Heart left ventricle (tissue), 16 donors: ENCODE measurements at places on chromosomes 4 and X. TPM values are rescaled to one million over a fixed set of nuclear protein-coding genes. Genes with fewer than 3 reads are reported as not detected.
A peak's percentile ranks its signal among the peaks of the same experiment; 100 is the strongest.

DNA sequence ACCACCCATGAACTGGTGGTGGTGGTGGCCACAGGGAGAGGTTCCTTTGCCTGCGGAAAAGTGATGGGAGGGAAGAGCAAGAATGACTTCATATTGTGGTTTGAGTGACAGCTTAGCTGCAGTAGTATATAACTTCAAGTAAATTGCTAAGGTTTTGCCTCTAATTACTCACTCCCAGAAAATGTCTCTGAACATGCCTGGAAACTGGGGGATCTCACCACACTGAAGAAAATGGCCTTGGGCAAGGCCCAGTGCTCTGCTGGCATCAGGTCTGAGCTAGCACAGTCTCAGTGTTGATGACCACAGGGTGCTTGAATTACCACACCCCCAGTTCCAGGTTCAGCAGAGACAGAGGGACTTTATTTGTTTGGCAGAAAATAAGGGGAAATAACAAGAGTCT is 2085.4 kb downstream of the ARAP2 start:
- DNase-seq = no peak

DNA sequence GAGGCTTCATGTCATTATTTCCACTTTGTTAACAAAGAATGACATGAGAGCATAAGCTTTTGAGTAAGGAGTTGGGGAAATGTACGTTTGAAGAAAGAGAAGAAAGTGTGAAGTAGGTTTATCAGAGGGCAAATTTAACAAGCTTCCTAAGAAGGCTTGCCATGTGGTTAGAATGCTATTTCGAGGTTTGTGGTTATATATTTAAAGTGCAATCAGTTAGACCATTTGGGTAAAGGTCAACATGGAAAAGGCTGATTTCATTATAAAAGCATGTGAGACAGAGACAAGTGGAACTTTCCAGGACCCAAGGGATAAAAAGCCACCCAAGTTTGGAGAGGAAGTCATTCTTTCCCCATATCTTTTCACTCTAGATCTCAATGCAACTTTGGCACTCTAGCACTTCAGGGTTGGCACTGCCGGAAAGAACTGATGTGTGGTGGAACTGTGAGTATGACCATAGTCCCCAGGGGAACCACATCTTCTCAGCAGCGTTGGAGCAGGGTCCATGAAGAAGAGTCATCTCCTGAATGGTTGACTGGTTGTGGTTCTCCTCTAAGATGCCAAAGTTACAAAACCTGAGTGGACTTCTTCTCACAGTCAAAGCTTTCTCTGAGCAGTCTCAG is 529.9 kb downstream of the MID1IP1 start:
- DNase-seq = no peak

GRCh38 chr4:86129546-86129945 is 230.3 kb downstream of the MAPK10 start:
- no peak for DNase-seq

DNA sequence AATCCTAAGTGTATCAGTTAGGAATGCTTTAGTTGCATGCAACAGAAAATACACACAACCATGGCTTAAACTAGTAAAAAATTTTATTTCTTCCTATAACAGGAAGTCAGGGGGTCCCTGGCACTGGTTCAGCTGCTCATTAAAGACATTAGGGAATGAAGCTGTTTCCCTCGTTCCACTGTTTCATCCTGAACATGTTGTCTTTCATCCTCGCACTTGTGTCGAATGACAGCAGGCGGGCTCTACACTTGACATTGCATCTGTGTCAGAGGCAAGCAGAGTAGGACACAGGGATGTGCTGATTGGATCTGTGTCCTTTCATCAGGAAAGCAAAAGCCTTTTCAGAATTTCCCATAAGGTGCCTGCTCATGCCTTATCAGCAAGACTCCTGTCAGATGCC is 22.8 kb upstream of the C1QTNF7 start:
- no peak for DNase-seq

SSX3 gene
- total RNA-seq = not detected

DNA sequence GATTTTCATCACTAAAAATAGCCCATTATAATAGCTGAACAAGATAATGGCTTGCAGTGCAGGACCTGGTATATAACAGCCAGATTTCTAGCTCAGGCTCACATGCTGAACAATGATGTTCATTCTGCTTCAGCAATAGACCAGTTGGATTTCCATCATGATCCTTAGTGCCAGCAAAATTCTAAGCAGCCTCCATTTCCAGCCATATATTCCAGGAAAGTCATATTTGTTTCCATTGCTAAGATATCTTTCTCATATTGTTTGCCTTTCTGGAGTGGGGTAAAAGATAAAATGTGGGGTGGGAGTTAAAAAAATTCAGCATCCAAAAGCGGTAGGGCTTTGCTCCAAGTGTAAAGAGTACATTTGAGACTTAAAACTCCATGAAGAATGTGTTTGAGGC is 2344.1 kb downstream of the PCDH7 start:
- DNase-seq = no peak

DNA sequence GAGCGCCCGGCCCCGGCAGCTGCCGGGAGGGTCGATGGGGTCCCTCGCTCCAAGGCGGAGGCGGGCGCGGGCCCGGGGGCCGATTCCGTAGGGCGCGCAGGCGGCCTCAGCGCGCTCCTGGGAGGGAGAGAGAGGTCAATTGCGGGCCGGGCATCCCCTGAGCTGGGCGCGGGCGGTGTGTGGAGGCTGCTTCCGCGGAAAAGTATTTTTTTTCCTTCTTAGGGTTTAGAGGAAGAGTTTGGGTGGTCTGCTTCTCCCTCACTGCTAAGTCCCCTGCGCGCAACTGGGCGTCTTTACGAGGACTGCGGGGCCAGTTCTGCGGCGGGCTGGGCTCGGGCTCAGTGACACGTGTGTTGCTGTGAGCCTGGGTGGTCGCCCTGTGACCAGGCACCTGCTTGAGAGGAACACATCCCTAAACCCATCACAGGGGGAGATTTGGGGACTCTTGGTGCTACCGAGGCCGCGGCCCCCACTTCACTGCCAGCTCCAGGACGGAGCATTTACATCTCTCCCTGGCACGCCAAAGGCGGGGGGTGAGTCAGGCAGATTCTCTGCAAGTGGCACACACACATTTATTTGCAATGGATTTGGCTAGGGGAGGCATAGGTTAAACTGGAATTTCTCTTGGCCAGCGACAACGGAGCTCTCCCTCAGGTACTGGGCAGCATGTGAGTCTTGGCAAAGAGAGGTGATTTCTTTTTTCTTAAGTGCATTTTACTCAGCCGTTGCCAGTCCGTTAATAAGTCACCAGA is 151.2 kb upstream of the SLC4A4 start:
- DNase-seq = peak; percentile 38

GRCh38 chr4:162154862-162155540 is 8.8 kb downstream of the FSTL5 start:
- DNase-seq = no peak

GRCh38 chr4:48337731-48338130 is 3.6 kb upstream of the SLAIN2 start:
- DNase-seq = no peak

CDS1 gene
- total RNA-seq = 0.44 TPM

- DNase-seq = no peak
Observed at GRCh38 chr4:128358231-128358912, 70.8 kb upstream of the PGRMC2 start.

TRPC3 gene
- 0.17 TPM for total RNA-seq

GRCh38 chrX:17560385-17560784 is 176.9 kb upstream of the SCML1 start:
- no peak for DNase-seq

GRCh38 chrX:2526390-2526789 is 25.6 kb upstream of the DHRSX start:
- DNase-seq = no peak

SEPSECS gene
- 3.8 TPM for total RNA-seq

GRCh38 chr4:24570574-24571236 is 13.6 kb downstream of the DHX15 start:
- DNase-seq = no peak

DNA sequence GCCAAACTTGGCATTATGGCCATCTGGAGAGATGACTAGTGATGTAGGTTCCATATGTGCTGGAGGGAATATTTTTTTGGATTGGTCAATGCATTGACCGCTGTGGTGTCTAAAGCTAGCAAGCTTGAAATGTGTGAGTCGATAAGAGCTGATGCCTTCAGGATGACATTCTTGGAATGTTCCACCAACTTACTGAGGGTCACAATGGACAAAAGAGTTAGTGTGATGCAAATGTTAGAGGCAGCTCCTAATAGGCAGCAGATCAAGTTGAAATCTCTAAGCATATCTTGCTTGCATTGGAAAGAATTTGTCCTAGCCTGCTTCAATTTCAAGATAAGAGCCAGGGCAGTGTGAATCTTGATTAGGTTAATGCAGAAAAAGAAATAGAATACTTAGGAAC is 210.4 kb upstream of the AFF2 start:
- no peak for DNase-seq

UNC5C gene
- 2.8 TPM for total RNA-seq

PROM1 gene
- total RNA-seq = 6.0 TPM

- no peak for DNase-seq
Observed at GRCh38 chrX:65925005-65925404, 114.9 kb downstream of the VSIG4 start.

RBMXL3 gene
- not detected for total RNA-seq

- no peak for DNase-seq
Observed at GRCh38 chr4:121237069-121237399, 72.9 kb upstream of the TNIP3 start.

ADH7 gene
- total RNA-seq = not detected

DNA sequence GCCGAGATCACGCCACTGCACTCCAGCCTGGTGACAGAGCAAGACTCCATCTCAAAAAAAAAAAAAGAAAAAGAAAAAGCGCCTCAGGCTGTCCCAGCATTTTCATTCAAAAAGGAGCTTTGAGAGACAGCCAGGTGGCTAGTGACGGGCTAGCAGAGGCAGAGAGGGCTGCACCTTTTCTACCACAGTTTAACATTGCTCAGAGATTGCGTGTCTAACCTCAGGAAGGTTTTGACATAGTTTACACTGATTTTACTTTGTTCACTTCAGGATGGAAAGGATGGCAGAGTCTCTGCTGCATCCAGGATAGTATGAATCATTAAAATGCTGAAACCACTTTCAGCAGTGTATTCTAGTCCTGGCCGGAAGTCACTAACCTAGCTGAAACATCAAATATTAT is 28.1 kb downstream of the ZFP42 start:
- no peak for DNase-seq

DNA sequence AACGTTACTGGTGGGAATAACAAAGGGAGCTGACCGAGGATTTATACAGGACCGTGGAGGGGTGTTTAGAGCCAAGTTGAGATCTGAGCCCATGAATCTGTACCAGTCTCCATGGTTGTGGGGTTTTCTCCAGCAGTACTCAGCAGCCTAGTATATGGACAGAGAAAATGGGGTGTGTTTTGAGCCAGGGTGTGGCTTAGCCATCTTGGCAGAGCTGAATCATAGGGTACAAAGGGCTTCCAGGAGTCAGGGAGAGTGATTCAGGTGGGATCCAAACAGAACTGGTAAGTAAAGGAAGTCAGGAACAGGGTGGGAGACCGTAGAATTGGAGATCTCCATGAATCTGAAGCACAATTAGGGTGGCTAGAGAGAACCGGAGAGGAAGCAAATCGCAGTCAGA is 7.4 kb upstream of the HPRT1 start:
- no peak for DNase-seq

- DNase-seq = no peak
Observed at GRCh38 chr4:76596713-76597112, 161.7 kb downstream of the SHROOM3 start.

CT45A3 gene
- total RNA-seq = not detected

- DNase-seq = no peak
Observed at GRCh38 chr4:83013902-83014301, 3.3 kb upstream of the LIN54 start.
